Stimulated activated CD8-positive, alpha-beta memory T cell treated with anti-CD3 and anti-CD28 coated beads, Interleukin-7, amount 100 ng/mL, for 24 hours (primary cell): ENCODE measurements at places on chromosomes 12 and 14.

GRCh38 chr14:64518229-64518628 is 13.7 kb downstream of the ZBTB1 start:
- no peak for DNase-seq

- DNase-seq, result no peak
These were observed 47.9 kb upstream of the SOCS2 start for GRCh38 chr12:93524386-93525133.

DNA sequence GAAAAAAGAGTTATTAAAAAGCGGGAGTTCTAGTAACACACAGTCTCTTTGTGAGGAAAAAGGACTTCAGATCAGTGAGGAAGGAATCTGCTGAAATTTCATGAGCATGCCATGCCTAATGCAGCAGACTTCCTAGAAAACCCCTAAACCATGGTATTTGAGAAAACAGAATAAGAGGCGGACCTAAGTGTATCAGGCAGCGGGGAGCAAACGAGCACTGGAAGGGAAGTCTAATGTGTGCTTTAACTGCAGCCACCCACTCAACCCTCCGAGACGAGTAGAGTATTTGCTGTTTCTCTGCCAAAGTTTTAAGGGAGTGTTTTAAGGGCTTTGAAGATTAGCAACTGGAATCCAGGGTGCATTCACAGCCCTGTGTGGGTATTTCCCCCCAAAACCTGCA is 36.5 kb downstream of the ACADS start:
- DNase-seq, result no peak

DNA sequence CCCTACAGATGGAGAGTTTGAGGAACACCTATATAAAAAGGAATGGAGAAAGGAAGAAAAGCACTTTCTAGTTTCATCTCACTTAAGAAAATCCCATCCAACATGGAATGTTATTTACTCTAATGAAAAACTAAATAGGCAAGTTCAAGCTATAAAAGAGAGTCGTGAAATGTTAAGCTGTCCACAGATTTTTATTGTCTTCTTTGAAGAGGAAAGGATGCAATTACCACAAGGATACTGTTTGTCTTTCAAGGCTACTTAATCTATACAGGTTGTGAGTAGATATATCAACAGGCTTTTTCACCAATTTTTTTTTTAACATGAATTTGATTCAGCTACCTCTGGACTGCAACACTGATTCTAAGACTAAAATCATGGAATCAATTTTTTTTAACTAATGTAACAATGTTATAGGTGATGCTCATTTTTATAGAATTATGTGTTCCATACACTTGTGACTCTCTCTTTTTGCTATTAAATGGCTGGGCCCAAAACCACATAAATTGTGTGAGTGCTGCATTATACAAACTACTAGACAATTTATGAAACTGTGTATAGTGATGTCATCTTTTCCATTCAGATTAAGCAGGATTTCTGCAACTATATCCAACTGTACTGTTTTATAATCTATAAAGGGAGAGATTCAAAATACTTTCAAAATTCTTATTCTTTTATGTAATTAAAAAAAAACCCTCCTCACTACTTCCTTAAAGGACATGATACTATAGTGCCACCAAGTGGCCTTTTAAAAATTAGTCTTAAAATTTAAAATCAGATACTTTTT is 26.8 kb upstream of the BMAL2 start:
- DNase-seq, result no peak

DNA sequence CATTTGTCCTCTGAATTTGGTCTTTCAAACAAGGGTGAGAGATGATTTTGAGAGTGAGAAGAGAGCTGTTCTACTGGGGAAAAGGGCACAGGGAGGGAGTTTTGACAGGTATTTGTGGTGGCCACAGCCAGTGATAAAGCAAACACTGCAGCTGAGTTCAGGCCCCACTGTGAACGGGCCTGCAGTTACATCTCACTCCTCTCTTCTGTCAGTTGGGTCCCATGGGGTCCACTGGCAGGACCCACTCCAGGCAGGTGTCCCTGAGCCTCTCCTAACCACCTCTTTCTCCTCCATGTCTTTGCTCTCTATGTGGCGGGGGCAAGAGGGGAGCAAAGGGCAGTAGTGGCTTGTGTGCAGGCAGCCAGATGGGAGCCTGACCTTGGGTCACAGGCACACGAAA is 294.8 kb downstream of the APAF1 start:
- DNase-seq, result no peak

DNA sequence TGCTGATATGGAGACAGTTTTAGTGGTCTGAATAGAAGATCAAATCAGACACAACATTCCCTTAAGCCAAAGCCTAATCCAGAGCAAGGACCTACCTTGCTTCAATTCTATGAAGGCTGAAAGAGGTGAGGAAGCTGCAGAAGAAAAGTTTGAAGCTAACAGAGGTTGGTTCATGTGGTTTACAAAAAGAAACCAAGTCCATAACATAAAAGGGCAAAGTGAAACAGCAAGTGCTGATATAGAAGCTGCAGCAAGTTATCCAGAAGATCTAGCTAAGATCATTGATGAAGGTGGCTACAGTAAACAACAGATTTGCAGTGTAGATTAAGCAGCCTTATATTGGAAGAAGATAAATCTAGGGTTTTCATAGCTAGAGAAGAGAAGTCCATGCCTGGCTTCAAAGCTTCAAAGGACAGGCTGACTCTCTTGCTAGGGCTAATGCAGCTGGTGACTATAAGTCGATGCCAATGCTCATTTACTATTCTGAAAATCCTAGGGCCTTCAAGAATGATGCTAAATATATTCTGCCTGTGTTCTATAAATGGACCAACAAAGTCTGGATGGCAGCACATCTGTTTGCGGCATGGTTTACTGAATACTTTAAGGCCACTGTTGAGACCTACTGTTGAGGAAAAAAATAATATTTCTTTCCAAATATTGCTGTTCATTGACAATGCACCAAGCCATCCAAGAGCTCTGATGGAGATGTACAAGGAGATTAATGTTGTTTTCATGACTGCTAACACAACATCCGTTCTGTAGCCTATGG is 361.0 kb downstream of the DPF3 start:
- no peak for DNase-seq

- no peak for DNase-seq
These were observed 104.7 kb downstream of the PLEKHA5 start for GRCh38 chr12:19234171-19234704.

DNA sequence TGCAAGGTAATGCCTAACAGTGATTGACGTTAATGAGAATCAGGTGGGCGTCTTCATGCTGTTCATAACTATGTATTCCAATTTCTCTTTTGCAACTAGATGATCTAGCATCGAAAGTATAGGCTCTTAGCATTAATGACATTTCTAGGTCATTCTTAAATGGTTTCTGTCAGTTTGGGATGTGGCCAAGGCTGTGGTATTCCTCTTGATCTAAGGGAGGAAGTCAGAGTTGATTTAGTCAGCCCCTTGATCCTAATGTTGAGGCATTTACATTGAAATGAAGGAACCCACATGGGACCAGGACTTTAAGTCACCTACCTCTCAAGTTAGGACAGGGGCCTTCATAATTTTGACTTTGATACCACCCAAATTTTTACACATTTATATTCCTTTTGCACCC is 448.1 kb downstream of the NPAS3 start:
- no peak for DNase-seq

DNA sequence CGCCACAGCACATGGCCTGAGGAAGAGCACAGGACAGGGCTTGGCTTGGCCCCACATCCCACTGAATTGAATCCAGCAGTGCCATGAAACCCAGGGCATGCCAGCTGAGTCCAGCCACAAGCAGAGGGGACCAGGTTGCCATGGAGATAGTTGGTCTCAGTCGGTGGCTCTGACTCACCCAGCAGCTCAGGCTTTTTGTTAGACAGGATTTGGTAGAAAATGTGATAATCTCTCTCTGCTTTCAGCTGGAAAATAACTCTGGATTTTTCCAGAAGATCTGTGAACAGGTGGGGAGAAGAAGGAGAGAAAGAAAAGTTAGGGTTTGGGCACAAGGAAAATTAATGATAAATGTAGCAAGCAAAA is 4.8 kb downstream of the MYH7 start:
- no peak for DNase-seq

DNA sequence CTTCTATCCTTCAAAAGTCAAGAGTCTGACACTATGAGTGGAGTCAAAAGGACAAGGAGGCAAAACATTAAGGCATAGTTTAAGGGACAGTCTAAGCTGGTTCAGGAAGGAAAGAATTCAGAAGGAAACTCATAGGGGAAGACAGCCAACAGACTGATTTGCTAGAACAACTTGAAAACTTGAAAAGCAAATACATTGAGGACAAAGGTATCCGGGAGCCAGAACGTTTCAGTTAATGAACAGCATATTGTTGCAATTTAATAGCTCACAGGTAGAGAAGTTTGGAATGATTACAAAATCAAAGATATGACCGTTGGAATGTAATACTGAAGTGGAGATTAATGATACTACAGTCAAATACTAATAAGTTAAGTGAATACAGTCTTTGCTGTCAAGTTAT is 312.8 kb upstream of the RPL10L start:
- no peak for DNase-seq

GRCh38 chr12:125981610-125982253 is 916.5 kb downstream of the AACS start:
- no peak for DNase-seq

- no peak for DNase-seq
These were observed 31.2 kb downstream of the ARL6IP4 start for GRCh38 chr12:123011701-123012100.

DNA sequence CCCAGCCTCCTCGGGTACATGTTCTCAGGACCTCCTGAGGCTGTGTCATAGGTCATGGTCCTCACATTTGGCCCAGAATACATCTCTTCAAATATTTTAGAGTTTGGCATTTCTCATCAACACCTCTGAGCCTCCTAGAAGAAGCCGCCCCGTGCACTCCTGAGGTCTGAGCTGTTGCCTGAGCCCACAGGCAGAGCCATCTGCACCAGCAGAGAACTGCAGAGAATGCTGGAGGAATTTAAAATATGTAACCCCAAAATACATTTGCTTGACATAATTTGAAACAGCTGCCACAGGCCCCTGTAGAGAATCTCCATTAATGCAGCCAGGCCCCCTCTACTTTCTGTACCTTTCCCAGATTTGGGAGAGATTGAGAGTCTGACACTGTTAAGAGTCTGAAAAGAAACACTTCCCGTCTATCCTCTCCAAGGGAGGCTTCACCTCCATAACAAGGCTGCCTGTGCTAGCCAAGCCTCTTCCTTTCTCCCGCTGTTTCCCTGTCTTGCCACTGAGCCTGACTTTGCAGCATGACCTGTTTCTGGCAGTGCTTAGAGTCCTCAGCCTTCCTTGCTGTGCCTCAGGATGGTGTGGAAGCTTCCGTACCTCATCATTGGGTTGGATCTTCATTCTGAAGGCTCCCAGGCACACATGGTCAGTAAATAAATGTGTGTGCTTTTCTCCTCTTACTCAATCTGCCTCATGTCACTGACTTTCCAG is 95.4 kb upstream of the SFSWAP start:
- DNase-seq, result no peak

DNA sequence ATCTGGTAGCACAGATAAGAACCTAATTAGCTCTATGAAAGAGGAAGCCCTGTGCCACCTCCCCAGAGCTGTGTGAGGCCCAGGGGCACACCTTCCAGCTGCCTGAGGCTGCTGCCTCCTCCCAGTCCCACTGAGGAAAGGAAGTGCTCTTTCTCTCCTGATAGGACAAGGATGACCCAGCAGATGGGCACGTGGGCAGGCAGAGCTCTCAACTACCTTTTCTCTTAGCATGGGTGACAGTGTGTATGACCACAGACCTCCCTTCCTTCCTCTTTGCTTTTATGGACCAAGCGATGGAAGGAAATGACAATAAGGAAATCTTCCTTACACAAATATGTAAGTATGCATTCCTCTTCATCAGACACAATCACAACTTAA is 127.6 kb upstream of the AMIGO2 start:
- DNase-seq, result no peak

DNA sequence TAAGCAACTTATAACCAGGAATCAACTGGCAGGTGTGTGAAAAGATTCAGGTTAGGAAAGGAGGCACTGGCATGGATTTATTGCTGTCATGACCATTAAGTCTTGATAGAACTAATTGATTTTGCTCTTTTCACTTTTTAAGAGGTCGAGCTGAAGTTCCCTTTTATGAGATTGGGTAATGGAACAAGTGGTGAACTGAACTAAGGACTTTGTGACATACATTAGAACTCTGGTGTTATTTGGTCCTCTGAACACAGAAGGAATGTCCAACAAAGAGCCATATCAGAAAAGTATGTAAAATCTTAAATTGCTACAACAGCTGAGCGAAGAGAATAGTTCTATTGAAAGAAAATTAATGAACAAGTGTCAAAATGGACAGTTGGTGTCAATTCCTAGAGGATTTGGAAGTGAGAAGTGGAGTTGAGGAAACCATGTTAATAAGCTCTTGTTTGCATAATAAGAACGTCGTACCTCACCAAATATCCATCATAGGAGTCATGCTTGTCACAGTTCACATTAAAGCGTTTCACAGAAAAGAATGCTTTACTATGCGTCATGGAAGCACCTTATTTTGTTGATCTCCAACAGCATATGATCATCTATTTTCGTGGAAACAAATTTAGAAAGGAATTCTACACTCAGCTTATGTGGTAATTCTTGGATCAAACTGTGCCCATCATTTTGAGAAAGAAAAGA is 8.4 kb upstream of the MYF6 start:
- DNase-seq, result no peak

DNA sequence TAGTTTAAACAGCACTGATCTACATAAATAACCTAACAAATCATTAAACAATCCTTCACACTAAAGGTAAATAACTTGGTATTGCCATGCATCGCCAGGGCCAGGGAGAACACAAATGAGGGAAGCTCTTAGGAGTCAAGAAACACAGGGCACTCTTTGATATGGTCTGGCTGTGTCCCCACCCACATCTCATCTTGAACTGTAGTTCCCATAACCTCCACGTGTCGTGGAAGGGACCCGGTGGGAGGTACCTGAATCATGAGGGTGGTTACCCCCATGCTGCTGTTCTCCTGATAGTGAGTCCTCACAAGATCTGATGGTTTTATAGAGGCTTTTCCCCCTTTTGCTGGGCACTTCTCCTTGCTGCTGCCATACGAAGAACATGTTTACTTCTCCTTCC is 17.3 kb downstream of the TMEM132D start:
- no peak for DNase-seq

DNA sequence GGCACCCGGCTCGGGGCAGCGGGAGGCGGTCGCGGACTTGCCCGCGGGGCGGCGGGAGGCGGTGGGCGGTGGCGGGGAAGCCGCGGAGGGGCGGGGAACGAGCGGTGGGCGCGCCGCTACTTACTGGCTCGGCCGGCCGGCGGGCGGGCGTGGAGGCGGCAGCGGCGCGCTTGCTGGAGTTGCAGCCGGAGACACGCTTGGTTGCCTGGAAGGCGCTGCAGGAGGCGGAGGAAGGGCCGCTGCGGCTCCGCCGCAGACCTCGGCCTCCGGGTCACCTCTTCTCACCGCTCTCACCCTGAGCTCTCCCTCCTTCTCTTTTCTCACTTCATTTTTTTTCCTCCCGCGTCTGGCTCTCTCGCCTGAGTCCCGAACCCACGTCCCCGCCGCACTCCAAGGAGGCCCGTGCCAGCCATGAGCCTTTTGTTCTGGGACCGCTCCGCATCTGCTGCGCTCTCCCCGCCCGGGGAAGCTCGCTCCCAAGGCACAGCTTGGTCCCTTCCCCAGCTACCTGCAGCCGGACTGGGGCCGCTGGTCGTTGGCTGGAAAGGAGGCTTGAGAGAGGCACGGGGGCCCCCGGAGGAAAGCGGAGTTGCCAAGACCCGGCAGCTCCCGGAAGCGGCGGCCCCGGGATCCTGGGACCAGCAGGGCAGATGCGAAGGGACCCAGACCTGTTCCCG is 592 bp upstream of the KCNK10 start:
- DNase-seq, result no peak

GRCh38 chr14:44383636-44384035 is 123.4 kb downstream of the FSCB start:
- DNase-seq, result no peak

GRCh38 chr12:99138393-99138792 is 493.3 kb downstream of the APAF1 start:
- no peak for DNase-seq
